H9 (cell line): ENCODE measurements at places on chromosomes 2 and 18.
A peak's percentile ranks its signal among the peaks of the same experiment; 100 is the strongest.

DNA sequence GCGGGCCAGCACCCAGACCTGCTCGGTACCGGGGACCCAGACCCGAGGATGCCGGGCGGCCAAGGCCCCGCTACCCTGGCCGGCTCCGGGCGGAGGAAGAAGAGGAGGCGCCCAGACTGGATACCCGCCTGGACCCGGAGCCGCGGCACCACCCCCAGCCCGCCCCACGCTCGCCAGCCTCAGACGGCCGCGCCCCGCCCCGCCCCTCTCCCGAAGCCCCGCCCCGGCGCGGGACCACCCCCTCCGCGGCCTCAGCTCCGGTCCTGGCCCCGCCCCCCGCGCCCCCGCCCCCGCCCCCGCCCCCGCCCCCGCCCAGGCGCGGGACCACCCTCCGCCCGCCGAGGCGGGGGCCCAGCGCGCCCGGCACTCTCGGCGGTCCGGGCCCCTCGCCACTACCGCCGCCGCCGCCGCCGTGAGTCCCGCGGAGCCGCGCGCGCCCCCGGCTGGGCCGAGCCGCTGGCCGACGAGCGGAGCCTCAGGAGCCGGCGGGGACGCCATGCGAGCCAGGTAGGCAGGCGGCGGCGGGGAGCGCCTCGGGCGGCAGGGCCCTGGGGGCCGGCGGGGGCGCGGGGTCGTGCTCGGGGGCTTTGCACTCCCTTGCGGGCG is at the start of gene SH3BP4:
Gene SH3BP4 (plus strand): TSS at position 354 of the 606 bp plus-strand sequence. CDS start 82,986 bp downstream, outside the sequence.
- DNase-seq = peak; percentile 89

GRCh38 chr18:74724186-74724585 is 126.5 kb downstream of the ZNF407 start:
- no peak for DNase-seq

DNA sequence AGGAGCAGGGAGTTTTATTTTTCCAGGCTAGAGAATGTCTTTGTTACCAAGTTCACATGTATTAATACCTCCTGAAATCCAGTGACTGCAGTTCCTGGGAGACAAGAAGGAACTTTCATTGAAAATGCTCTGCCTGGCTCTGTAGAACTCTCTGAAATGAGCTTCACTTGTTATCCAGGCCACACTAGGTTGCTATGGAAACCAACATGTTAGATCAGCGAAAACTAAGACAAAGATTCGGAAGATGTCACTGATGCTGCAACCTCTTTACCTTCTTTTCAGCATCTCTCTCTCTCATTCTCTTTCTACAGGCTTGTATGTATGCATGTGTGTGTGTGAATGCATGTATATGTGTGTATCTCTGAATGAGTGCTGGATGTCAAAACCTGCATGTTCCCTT is 218.5 kb downstream of the TRIB2 start:
- no peak for DNase-seq

- no peak for DNase-seq
Observed at GRCh38 chr2:18824325-18824790, 235.0 kb upstream of the NT5C1B start.

- DNase-seq = no peak
Observed at GRCh38 chr2:12727065-12727464, 10.3 kb downstream of the TRIB2 start.

- DNase-seq = no peak
Observed at GRCh38 chr2:24490181-24490689, 819 bp upstream of the NCOA1 start.
